ENCODE measurements at places on chromosomes 2 and 18. TPM values are rescaled to one million over a fixed set of nuclear protein-coding genes. Genes with fewer than 3 reads are reported as not detected.

DNA sequence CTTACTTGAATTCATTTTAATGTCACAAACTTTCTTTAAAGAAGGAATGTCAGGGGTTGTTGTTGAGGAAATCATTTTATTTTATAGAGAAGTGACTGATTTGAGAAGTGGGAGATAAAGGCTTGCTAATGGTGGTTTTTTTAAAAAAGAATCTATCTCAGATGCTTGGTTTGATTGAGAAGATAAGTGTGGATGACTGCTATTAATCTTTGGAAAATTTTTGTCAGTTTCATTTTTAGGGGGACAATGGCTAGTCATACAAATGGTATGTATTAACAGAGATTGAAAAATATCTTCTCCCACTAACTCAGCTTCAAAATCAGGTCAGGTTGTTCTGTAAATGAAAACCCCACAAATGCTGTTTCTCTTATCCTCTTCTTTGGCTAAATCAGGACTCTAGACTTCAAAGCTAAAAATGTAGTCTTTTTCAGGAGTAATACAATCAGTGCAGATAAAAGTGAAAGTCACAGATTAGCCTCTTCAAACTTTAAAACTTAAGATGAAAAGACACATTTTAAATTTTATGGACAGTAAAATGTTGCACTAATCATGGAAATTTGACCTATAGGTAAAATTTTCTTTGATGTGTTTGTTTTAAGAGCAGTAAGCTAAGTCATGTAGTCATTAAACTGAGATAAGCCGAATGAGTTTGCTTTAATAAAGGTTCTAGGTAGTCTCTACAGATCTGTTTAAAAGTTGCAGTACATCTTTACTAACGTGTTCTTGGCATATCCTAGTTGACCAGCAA is 674.2 kb upstream of the VRK2 start:
- DNase-seq = no peak
- H3K27ac ChIP-seq = no peak overlapping the region
- H3K4me3 ChIP-seq = no peak overlapping the region
- no peaks in the 10 kb centered on the region for H3K4me1 ChIP-seq

DNA sequence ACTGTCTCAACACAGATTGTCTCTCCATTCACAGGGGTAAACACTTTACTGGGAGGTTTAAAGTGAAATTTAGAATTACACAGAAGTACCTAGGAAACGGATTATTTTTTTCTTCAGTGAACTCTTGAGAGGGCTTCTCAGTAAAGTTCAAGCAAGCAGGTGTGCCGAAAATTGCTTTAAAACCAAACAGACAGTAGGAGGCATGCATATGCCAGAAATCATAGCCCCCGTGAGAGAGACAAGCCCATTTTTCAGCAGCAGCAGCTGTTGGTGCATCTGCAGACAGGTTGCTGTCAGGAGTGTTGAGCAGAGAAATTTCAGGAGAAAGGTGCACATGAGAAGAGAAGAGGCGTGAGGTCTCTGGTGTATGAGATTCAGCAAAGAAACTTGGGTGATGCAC is 2115.5 kb upstream of the CELF4 start:
- no peak for DNase-seq
- no peak overlapping the region for H3K27ac ChIP-seq
- no peak overlapping the region for H3K4me3 ChIP-seq
- H3K27me3 ChIP-seq = no peaks in the 10 kb centered on the region
- no peaks in the 10 kb centered on the region for H3K4me1 ChIP-seq
- no peaks in the 10 kb centered on the region for H3K36me3 ChIP-seq

GRCh38 chr2:164000176-164000575 is 264.4 kb upstream of the FIGN start:
- no peak for DNase-seq
- H3K27me3 ChIP-seq = no peaks in the 10 kb centered on the region
- no peaks in the 10 kb centered on the region for H3K4me1 ChIP-seq

RNF152 gene
- 21.2 TPM for total RNA-seq

DNA sequence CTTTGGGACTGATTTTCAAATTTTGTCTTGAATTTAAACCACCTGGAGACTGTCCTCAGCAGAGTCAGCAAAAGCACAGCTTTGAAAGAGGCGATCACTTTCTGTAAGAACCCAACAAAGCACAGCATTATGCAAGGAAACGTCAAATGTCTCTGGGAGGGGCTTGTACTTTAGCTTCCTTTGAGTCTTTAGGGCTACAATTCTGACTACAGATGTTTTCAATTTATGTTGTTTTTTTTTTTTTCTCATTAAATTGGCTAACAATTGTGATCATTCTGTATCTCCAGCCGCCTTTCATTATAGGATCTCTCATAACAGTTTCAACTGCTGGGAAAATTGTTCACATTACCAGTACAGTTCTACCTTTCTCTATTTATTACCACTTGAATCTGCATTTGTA is 48.3 kb downstream of the COL3A1 start:
- no peaks in the 10 kb centered on the region for H3K36me3 ChIP-seq
- no peak overlapping the region for H3K4me3 ChIP-seq
- H3K27me3 ChIP-seq = no peaks in the 10 kb centered on the region

DNA sequence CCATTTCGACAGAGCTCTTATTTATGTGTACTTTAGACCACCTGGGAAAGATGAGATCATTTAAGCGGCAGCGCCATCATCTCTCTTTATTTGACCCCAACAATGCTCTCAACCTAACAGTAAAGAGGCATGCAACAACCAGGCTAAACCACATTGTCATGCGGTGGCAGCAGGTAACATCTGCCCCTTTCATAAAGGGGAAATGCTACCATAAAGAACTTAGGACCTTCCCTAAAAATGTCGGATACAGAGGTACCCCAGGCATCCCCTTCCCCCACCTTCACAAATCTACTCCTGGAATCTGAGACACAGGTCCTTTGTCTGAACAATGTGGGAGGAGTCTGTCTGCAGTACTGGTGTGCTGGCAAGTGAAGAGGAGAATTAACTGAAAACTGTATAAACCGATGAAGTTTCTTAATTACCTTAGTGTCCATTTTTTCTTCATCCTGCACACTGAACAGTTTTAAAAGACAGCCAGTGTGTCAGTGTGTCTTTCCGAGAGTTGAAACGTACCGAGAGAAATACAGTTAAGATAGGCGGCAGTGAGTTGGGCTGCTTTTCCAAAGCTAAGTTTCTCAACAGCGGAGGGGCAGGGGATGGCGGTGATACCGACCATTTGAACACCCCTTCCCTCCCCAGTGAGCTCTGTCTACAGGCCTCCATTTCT is 1.9 kb downstream of the MEX3C start:
- H3K4me1 ChIP-seq = peaks cover 44% of the 10 kb centered on the region
- no peaks in the 10 kb centered on the region for H3K36me3 ChIP-seq
- H3K27me3 ChIP-seq = no peaks in the 10 kb centered on the region

DNA sequence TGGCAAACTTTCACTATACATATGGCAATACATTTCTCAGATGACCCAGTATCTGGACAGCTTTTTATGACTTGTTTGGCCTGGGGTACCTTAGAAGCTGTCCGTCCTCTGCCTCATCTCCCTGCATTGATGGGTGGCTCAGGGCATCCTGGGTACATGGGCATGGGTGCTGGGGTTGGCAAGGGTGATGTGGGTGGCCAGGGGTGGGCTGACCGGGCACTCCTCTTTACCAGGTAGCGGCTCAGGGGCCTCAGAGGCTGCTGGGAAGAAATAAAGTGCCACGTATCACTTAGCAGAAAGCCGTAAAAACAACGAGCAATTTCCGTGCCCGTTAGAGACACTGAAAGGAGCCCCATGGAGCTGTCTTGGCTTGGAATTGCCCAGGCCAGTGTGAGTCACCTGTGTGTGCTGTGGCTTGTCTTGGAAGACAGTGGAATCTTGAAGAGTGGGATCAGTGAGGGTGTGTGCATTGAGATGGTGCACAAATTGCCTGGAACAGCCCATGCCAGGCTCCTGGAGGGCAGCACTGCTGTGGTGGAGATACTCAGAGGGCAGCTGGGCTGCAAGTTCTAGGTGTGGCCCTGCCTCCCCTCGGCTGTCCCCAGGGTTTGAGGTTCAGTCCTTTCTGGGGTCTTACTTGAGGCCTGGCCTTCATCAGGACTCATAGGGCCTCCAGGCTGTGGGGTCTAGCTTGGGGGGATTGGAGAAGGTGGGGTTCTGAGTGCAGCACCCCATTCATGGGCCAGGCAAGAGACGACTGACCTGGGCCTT is 88.8 kb downstream of the FHOD3 start:
- H3K4me3 ChIP-seq = no peak overlapping the region
- no peaks in the 10 kb centered on the region for H3K27me3 ChIP-seq
- no peak overlapping the region for H3K27ac ChIP-seq

GREB1 gene
- total RNA-seq = 0.90 TPM

HOXD10 gene
- 0.55 TPM for total RNA-seq

- no peak overlapping the region for H3K27ac ChIP-seq
- no peaks in the 10 kb centered on the region for H3K27me3 ChIP-seq
- no peaks in the 10 kb centered on the region for H3K4me1 ChIP-seq
- no peaks in the 10 kb centered on the region for H3K36me3 ChIP-seq
Measured at GRCh38 chr2:138622613-138623012, 121.0 kb downstream of the SPOPL start.

DNA sequence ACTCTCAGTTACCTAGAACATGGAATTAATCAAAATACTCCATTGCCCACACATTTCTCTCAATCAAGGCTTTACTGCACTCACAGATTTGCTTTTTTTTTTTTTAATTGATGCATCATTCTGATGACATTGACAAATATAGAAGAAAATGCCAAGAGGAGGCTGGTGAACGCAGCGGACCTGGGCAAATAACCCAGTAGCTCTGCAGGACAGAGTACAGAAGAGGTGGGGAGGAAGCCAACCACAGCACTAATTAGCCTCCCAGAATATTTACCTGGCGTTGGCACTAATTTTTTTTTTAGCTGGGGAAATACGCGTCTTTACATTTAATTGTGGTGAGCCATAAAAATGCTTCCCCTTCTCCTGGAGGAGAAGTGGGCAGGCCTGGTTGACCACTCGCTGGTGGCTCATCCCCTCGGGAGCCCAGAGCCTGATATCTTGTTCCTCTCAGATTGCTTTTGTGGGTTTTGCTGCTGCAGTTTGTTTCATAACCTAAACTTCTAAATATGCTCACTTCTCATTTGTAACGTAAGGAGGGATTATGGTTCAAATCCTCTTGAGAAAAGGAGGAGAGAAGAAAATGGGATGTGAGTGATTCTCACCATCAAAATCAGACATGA is 165.8 kb upstream of the EPB41L3 start:
- no peak overlapping the region for H3K27ac ChIP-seq
- H3K4me3 ChIP-seq = no peak overlapping the region
- no peak for DNase-seq
- no peaks in the 10 kb centered on the region for H3K27me3 ChIP-seq
- no peaks in the 10 kb centered on the region for H3K4me1 ChIP-seq
- H3K36me3 ChIP-seq = no peaks in the 10 kb centered on the region

DNA sequence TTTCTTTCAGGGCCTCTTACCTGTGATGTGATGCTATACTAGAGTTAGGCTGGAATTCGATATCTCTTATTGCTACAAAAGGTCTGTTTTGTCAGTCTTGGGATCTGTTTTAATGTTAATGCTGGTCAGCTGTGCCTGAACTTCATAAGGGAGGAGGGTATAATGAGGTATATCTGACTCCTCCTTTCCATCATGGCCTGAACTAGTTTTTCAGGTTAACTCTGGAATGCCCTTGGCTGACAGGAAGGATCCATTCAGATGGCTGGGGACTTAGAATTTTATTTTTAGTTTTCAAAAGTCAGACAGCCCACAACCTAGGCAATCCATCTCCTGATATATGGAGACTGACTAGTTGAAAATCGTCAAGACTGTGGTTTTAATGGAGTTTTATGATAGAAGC is 35.9 kb upstream of the TBC1D8 start:
- no peak for DNase-seq
- no peak overlapping the region for H3K27ac ChIP-seq

GRCh38 chr2:177275743-177276055 is 11.2 kb upstream of the NFE2L2 start:
- H3K27me3 ChIP-seq = no peaks in the 10 kb centered on the region
- no peaks in the 10 kb centered on the region for H3K36me3 ChIP-seq
- H3K27ac ChIP-seq = no peak overlapping the region
- peaks cover 6% of the 10 kb centered on the region for H3K4me1 ChIP-seq
- H3K4me3 ChIP-seq = no peak overlapping the region
- no peak for DNase-seq

DNA sequence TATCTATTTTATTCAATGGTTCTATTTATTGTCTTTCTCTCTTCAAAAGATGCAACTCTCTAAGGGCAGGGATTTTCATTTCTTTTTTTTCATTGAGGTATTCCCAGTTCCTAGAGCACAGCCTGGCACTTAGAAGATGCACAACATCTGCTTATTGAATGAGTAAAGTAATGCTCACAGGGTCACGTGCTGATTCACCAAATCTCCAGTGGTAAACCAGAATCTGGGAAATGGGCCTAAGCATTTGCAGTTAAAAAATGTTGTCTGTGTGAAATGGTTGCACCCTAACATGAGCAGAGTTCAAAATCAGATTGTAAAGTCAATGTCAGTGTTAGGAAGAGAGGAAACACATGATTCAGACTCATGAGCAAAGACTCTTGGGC is 15.8 kb downstream of the SLC8A1 start:
- H3K36me3 ChIP-seq = no peaks in the 10 kb centered on the region
- no peaks in the 10 kb centered on the region for H3K27me3 ChIP-seq
- peaks cover 10% of the 10 kb centered on the region for H3K4me1 ChIP-seq
- H3K4me3 ChIP-seq = no peak overlapping the region
- no peak for DNase-seq

AFG3L2 gene
- total RNA-seq = 35.4 TPM
